Smooth muscle cell of the coronary artery (primary cell): ENCODE measurements at places on chromosomes 7 and 10. TPM values are rescaled to one million over a fixed set of nuclear protein-coding genes. Genes with fewer than 3 reads are reported as not detected.

The CCDC7 gene
- total RNA-seq, result 8.7 and 11.1 TPM in 2 replicates

The ECHS1 gene
- total RNA-seq, result 30.3 and 69.2 TPM in 2 replicates

The KLF14 gene
- not detected in 2 replicates for total RNA-seq

The PDE6C gene
- not detected in 2 replicates for total RNA-seq

The GHRHR gene
- not detected in 2 replicates for total RNA-seq

The NPY4R gene
- 0.12 and 0.15 TPM in 2 replicates for total RNA-seq

The SLC29A4 gene
- 2.5 and 4.3 TPM in 2 replicates for total RNA-seq

The GPR158 gene
- 0.23 and 0.68 TPM in 2 replicates for total RNA-seq

The ITIH5 gene
- 0.08 and 3.6 TPM in 2 replicates for total RNA-seq

The ASB10 gene
- total RNA-seq, result not detected in 2 replicates

The ANKRD61 gene
- 0.15 and 0.35 TPM in 2 replicates for total RNA-seq

The NPFFR1 gene
- total RNA-seq, result not detected in 2 replicates

The FAM25C gene
- total RNA-seq, result not detected in 2 replicates

The PNLIPRP1 gene
- not detected in 2 replicates for total RNA-seq

The TMEM184A gene
- total RNA-seq, result 0.53 TPM in 1 of 2 replicates, not detected in the other

The HECW1 gene
- 2.2 TPM in 1 of 2 replicates, not detected in the other for total RNA-seq
